ENCODE measurements at places on chromosomes 12 and 14.

GRCh38 chr12:90987520-90987919 is 17.3 kb downstream of the EPYC start:
- DNase-seq: no peak

- DNase-seq: no peak
Measured at GRCh38 chr14:24094841-24095270, 745 bp downstream of the PCK2 start.

GRCh38 chr14:45868863-45869262 is 615.9 kb upstream of the MIS18BP1 start:
- no peak for DNase-seq

- DNase-seq: no peak
Measured at GRCh38 chr12:88360343-88360742, 218.2 kb downstream of the TMTC3 start.

DNA sequence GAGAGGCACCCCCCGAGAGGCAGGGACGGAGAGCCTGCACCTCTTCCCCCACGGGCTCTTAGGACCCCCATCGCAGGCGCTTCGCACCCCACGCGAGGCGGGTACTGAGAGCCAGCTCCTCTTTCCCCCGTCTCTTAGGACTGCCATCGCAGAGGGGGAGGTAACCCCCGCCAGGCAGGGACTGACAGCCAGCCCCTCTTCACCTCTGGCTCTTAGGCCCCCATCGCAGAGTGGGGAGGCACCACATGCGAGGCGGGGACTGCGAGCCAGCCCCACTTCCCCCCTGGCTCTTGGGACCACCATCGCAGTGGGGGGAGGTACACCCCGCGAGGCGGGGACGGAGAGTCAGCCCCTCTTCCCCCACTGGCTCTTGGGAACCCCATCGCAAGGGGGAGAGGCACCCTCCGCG is 46.1 kb downstream of the DDX11 start:
- DNase-seq: no peak

GRCh38 chr12:23576372-23576771 is 373.1 kb downstream of the SOX5 start:
- DNase-seq: no peak

DNA sequence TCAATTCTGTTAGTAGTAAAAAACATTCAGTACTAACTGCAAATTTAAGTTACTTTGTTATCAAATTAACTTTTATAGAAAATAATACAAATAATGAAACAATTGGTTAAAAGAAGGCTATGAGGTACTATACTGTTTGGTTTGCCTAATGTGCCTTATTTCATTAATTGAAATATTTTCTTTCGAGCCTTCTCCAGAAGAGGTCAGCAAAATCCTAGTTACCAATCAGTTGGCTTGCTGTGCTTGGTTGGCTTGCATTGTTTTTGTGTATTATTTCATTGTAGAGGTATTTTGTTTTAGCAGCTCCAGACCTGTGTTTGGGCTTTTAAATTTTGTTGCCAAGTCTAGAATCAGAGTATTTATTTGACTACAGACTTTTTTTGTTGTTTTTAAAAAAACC is 68.5 kb downstream of the AEBP2 start:
- DNase-seq: no peak

- no peak for DNase-seq
Measured at GRCh38 chr12:130825771-130826150, 13.3 kb downstream of the STX2 start.

DNA sequence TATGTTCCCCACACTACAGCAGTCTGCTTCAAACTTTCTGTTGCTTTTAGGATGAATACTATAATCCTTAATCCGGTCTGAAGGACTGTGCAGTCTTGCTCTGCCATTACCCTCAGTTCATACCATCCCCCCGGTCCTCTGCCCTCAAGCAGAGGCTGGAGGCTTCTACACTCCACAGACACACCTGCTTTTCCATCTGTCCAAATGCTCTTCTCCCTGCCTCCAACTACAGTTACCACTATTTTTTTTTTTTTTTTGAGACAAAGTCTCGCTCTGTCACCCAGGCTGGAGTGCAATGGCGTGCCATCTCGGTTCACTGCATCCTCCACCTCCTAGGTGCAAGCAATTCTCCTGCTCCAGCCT is 19.3 kb upstream of the KCNH3 start:
- DNase-seq: no peak

DNA sequence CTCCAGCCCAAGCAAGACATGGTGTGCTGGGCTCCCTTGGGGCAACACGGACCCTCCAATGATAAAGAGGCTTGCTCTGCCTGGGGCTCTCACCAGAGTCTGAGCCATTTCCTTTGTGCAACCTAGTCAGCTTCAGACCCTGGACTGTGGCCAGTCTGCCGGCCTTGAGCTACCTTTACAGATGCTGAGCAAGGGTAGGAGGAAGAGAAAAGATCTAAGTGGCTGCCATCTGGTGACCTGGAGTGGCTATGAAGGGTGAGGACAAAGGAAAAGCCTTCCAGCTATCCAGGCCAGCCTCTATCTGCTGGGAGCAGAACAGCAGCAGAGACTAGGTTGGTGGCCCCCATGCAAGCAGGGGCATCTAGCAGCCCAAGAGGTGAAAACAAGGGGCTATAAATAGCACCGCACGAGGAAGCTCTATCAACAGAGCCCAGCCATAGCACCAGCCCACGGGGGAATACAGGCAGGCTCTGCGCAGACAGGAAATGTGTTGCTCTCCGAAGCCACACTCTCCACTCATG is 230.1 kb downstream of the FOXN3 start:
- no peak for DNase-seq

GRCh38 chr14:74566174-74567141 is 45.6 kb downstream of the LTBP2 start:
- no peak for DNase-seq

All from GM13976 (cell line).